ENCODE measurements at places on chromosomes 16 and 17.

- DNase-seq = no peak
These were observed 307.0 kb upstream of the IRX5 start for GRCh38 chr16:54623636-54624035.

- no peak for DNase-seq
These were observed 5.6 kb upstream of the SYNRG start for GRCh38 chr17:37614823-37615222.

DNA sequence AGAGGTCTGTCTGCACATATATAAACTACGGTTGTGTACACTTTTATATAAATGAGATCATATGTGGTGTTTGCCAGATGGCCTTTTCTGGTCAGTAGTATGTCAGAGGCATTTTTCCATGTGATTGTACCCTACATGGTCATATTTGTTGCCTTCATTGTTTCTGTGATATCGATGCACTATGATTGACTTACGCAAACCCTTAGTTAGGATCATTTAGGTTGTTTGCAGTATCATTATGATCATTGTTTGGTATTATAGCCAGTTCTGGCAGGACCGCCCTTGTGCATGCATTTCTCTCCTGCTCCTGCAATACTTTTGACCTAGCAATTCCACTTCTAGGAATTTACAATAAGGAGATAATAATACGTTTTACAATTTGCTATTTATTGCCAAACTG, 169.1 kb downstream of the MSI2 start:
- DNase-seq = no peak

DNA sequence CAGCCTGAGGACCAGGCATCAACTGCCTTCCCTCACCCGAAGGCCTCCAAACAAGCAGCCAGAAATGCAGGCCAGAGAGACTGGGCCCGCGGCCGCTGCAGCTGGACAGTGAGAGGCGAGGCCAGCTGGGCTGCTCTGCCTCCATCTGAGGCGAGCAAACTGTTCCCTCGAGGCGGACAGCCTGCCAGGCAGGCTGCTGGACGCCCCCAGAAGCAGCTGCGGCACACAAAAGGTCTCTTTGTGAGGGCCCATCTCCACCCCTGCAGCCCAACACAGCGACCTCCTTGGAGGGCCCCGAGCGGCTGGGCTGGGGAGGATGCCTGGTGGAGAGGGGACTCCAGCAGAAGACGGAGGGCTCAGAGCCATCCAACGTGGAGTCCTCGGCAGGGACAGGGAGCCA, 4.7 kb downstream of the CORO7 start:
- DNase-seq = no peak

DNA sequence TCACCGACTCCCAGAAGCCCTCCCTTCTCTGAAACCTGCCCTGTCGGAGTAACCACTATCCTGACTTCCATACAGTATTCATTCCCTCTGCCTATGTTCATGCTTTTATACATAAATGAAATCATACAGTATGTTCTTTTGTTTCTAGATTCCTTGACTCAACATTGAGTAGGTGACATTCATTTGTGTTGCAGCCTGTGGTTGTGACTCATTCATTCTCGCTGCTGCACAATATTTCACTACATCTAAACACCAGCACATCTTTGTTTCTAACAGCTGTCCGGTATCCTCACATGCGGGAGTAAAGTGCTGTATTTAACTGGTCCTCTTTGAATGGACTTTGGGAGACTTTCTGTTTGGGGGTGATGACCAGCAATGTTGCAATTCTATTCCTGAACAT, 135.0 kb upstream of the FOXF1 start:
- peak; percentile 8 for DNase-seq

DNA sequence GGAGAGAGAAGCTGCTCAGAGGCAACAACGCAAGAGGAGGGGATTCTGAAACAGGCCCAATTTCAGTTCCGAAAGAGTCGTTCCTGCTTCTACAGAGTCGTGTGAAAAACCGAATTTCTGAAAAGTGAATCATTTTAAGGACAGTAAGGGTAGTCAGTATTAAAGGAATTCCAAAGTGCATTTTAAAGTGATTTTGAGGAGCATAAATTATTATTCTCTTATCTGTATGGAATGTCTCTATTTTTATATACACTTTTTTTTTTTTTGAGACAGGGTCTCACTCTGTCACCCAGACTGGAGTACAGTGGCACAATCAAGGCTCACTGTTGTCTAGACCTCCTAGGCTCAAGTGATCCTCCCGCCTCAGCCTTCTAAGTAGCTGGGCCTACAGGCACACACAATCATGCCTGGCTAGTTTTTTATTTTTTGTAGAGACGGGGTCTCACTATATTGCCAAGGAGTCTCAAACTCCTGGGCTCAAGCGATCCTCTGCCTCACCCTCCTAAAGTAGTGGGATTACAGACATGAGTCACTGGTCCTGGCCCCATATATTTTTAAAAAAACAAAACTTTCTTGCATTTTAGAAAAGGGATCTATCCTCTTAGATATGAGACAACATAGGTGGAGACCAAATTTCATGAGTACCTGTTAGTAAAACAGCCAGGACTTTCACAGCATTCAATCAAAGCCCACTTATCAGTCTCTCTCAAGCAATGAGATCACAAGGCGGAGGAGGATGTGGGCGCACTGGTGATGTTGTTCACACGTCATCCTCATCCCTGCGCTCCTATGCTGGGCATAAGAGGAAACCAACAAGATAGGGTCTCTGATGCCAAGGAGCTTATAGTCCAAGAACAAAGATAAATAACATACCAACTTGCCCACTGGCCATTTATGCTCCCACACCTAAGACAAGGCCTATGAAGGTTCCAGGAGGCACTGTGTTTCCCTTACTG, 53.2 kb downstream of the SMG6 start:
- no peak for DNase-seq

DNA sequence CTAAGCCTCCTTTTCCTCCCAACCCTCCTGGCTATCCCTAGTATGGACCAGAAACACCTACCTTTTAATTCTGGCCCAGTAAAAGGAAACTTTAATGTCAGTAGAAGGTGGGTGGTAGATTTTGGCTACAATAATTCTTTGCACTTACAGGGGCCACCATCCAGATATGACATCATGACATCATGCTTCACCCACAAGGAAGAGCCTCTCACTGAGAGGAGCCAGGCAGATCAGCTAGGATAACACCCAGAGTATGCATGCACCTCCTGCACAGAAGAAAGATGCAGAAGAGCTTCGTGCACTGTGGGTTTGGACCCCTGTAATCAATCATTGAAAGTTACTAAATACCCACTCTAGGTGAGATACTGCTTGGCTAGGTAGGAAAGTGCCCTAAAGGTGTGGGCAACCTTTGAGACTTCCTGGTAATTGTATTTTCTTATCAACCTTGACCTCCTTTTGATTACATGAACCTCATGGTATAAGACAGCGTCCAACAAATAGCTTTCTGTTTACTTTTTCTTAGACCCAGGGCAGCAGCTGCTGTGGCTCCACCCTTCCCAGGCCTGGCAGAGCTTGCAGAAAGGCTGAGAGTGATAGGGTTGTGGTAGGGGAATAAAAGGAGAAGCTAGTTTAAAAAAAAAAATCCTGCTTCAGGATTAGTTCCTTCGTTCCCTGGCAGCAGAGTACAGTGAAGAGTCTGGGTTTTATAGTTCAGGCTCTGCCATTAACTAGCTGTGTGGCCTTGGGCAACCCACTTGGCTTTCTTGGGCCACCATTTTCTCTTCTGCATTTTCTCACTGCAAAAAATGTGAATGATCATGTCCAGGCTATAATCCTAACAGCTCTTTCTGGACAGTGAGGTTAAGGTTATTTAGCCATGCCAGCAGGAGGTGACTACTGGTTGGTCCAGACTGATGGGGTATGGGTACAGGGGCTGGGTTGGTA, 6.2 kb downstream of the MAP3K14 start:
- peak; percentile 87 for DNase-seq

- DNase-seq = no peak
These were observed 12.1 kb downstream of the HYDIN start for GRCh38 chr16:71218306-71218963.

- peak; percentile 87 for DNase-seq
These were observed 122.3 kb downstream of the SSH2 start for GRCh38 chr17:29807520-29808361.

DNA sequence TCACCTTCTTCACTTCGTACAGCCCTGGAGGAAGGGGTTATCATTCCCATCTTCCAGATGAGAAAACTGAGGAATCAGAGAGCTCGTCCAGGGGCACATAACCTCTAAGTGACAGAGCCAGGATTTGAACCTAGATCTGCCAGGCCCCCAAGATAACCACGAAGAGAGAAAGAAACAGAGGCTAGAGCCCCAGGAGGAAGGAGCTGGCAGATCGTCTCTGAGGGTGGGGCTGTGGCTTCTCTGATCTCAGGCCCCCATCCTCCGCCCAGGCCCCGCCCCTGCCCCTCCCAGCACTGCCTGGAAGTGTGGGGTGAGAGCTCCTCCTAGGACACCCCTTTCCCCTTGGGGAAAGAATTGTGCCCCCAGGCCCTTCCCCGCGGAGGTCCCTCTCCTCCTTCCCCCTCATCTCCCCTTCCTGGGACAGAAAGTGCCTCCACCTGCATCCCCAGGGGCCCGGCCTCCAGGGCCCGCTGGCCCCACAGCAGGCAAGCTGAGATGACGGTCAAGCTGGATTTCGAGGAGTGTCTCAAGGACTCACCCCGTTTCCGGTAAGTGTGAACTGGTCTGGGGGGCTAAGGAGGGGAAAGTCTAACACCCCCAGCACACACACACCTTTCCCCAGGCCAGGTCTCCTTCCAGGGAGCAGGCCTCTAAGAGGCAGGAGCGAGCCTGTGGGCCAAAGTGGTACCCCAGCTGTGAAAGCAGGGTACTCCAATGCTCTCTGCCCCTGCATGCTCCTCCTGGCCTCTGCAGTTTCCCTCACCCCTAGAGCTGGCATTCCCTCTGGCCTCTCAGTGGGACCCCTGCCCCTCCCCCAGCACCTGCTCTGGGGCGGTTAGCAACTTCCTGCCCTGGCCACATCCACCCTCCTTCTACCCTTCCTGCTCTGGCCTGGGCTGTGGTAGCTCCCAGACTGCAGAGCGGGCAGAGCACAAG, at the start of gene ACAP1:
Gene ACAP1, plus strand, starts transcription at position 290 of the 936 bp plus-strand sequence. Its CDS starts 206 bp downstream, at position 496.
- DNase-seq = peak; percentile 22
